ENCODE measurements at places on chromosomes 12 and 14.

DNA sequence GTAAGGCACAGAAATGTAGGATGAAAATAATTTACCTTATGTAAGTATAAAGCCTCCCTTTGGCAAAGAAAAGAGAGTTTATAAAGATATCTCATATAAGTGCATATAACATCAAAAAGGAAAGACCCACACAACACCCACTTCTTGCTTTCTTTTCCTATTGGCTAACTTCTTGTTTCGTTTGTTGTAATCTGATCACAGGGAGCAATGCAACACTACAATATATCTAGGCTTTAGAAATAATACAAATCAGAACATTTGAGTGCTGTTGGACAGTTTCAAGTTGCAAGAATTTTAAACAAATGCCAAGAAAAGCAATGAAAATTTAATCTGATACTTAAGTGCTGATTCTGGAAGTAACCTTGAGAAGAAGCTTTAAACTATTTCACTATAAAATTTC, 1.3 kb downstream of the FGD6 start:
- no peak for DNase-seq

DNA sequence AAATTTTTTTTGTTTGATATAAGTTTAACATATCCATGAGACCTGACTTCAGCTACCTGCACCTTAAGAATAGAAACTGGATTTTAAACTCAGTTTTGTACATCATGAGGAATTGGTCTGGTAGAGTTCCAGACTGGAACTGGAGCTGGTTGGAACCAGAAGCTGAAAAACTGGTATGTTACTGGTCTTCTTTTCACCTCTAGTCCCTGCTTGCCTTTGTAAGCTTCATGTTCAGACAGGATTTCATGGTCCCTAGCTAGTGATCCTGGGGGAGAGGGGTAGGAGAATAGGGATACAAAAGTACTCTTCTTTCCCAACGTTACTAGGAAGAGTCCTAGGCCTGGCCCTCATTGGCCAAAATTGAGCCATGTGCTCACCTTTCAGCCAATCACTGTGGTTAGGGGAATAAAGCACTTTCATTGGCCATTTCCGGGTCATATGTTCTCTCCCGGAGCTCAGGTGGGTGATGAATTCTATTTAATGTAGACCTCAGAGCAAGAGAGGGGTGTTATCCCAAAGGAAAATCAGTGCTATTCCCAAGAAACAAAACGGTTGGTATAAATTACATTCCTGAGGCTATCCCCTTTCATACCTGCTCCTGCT, 36.9 kb upstream of the APPL2 start:
- no peak for DNase-seq

- DNase-seq: no peak
These were observed 8.7 kb upstream of the SLC4A8 start for GRCh38 chr12:51415931-51416330.

DNA sequence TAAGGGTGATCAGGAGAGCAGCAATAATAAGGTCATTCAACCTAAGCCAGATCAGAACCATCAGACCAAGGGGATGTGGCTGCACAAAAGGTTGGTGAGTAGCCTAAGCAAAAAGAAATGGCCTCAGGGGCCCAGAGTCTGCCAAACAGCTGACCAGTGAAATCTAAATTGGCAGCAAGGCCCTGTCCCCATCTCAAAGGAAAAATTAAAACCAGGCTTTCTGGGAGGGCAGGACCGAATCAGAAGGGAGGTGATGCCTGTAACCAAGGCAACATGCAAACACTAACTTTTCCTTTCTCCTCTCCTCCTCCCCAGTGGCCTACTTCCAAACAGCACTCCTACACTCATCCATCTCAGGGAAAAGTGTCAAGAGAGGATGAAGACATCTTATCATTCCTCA, 256.4 kb downstream of the NUAK1 start:
- no peak for DNase-seq

GRCh38 chr14:50947446-50947845, 3.2 kb upstream of the PYGL start:
- DNase-seq: no peak

- peak; percentile 22 for DNase-seq
These were observed 519 bp downstream of the MORN3 start for GRCh38 chr12:121668750-121669520.

DNA sequence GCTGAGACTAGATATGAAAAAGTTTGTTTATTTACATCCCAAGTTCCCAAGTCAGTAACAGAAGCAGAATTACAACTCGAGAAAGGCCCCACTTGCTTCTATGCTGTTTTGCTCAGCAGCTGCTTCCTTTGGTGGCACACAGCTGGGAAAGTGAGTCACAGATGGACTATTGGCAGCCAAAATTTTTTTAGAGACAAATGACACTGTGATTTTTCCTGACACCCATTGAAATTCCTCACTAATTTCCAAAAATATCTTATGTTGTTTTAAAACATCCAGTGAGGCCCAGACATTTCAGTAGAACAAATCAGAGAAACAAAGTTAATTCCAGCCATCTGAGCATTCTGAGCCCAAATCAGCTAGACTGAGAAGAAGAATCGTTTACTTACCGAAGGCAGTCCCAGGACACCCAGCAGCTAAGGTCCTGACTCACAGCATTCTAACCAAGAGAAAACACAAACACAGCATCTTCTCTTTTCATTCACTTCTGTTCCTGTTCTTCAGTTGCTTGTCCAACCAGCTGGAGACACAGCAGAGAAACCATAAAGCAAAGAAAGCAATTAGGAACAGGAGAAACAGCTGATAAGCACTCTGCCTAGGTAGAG, 188.3 kb downstream of the DAD1 start:
- DNase-seq: no peak

GRCh38 chr14:21017528-21018245, 7.2 kb downstream of the NDRG2 start:
- no peak for DNase-seq

DNA sequence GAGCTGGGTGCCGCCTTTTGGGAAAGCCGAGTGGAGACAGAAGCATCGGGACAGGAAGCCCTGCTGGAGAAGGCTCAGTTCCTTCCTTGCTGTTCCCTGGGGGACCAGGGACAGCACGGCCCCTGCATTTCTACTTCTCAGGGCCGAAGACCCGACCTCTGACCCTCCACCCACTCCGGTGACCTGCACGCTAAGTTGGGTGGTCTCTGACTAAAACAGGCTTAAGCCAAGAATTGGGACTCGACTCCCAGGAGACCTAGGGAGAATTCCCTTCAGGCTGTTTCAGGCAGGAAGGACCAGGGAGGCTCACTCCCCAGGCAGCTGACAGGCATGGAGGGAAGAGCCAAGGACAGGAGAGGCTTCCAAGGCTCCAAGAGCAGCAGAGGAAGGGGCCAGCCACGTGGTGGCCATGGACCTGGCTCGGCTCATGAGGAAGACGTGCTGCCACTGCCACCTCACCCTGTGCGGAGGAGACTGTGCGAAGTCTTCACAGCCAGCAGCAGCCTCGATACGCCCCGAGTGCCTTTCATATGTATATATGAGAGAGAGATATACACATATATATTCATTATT, 43.9 kb downstream of the DCAF4 start:
- DNase-seq: no peak

GRCh38 chr12:11727133-11727664, 77.7 kb downstream of the ETV6 start:
- DNase-seq: peak; percentile 19

- DNase-seq: no peak
These were observed 42.1 kb upstream of the CHGA start for GRCh38 chr14:92880851-92881250.

- no peak for DNase-seq
These were observed 149.5 kb downstream of the ETV6 start for GRCh38 chr12:11798856-11799501.

DNA sequence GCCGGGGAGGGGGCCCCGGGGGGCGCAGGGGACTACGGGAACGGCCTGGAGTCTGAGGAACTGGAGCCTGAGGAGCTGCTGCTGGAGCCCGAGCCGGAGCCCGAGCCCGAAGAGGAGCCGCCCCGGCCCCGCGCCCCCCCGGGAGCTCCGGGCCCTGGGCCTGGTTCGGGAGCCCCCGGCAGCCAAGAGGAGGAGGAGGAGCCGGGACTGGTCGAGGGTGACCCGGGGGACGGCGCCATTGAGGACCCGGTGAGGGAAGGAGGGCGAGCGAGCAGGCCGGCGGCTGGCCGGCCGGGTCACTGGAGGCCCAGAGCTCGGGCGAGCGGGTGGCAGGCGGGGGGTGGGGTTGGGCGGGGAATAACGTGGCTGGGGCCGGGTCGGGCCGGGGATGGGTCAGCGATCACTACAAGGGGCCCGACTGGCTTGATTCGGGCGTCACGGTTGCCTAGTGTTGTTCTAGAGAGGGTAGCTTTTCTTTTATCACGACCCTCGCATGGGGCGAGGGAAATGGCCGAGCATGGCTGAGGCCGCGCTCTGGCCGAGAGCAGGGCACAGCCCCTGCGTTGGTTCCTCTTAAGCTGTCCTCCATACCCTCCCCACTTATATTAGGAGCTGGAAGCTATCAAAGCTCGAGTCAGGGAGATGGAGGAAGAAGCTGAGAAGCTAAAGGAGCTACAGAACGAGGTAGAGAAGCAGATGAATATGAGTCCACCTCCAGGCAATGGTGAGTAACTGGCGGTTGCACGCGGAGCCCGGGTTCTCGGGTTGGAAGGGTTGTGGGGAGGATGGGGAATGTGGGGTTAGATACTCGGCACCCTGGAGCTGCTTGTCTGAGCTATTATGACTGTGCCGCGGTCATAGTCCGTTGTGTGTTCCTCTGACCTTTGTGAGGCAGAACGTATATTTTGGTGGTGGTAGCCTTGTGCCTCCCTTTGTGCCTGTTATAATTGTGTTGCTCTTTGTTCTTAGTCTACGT, 603 bp downstream of the PABPN1 start:
- no peak for DNase-seq

DNA sequence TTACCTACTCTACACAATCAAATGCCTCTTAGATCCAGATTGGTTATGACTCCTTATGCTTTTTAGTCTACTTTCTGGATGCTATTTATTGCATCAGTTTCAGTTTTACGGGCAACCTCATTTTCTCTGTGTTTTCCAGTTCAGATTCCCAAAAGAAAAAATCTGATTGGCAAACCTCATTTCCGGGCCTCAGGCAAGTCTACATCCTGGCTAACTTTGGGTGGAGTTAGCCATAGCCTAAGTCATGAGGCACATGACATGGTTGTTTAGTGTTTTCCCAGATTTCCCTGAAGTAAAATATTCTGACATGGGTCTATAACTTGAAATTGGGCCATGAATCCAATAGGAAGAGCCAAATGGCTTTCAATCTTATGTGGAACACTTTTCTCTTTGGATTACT, 339.7 kb downstream of the NUAK1 start:
- no peak for DNase-seq

DNA sequence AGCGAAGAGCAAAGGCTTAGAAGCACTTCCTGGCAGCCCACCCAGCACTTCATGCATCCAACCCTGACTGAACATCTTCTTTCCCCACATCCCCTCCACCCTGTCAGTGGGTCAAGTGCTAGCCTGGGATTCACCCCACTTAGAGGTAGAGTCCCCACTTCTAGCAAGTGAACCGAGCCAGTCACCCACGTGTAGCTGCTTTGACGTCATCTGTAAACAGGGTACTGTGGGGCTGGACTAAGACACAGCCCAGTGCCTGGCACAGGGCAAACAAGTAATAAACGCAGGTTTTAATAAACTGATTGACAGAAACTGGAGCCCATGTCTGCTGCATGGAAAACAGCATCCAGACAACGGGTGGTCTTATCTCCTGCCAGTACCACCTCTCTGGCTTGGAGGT, 61.7 kb downstream of the ITPK1 start:
- DNase-seq: no peak

DNA sequence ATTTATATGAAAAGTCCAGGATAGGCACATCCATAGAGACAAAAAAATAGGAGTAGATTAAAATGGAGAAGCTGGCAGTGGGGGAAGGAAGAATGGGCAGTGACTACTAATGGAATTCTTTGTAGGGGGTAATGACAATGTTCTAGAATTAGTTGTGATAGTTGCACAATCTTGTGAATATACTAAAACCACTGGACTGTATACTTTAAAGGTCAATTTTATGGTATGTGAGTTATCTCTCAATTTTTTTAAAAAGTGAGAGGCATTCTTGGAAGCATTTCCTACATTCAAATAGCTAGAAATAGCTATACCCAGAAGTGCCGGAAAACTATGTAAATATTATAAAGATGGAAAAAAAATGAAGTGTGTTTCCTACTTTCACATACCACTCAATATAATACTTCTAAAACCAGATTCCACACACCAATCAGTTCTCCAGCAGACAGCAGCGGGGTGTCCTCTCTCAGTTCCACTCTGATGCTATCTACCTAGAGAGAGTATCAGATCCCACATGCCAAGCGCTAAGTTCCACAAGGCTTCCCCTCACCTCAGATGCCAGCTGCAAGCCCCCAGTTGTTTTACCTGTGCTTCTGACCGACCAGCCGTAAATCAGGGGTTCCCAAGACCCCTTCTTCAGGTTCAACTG, 41.7 kb upstream of the NID2 start:
- no peak for DNase-seq

- no peak for DNase-seq
These were observed 279.1 kb downstream of the AEBP2 start for GRCh38 chr12:19718401-19718800.

- peak; percentile 46 for DNase-seq
These were observed 18.8 kb upstream of the FLVCR2 start for GRCh38 chr14:75559451-75560222.

DNA sequence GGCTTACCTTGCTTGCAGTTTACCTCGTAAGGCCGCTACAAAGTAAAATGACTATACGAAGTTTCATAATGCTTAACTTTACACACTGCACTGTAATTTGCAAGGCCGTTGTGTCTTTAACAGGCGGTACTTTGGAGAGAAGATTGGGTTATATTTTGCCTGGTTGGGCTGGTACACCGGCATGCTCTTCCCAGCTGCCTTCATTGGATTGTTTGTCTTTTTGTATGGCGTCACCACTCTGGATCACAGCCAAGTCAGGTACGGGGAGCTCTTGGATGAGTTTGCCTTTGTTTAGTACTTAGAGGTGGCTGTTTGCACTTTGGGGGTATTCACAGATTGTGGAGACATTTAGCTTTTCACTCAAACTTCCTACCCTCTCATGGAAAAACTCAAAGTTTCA, 167.8 kb downstream of the SLC5A8 start:
- DNase-seq: no peak

DNA sequence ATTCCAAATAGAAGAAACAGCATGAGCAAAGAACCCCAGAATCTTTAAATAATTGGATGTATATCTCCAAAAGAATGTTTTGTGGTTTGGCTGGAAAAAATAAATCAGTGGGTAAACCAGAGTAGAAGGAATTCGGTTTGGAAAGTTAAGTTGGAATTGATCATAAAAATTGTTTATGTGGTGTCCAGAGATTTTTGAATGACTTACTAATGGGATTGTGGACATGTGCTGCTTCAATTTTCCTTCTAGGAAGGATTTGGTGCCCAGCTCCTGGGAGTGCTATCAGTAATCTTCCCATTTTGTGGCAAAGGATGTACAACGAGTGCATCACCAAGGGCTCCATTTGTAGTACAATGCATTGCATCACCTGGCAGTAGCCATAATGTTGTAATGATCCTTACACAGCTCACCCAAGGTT, 224.8 kb downstream of the SLC16A7 start:
- DNase-seq: no peak

- DNase-seq: no peak
These were observed 92.6 kb downstream of the NUMB start for GRCh38 chr14:73365727-73366126.

- no peak for DNase-seq
These were observed 5.3 kb upstream of the FOXN3 start for GRCh38 chr14:89422181-89422951.

Measured in activated T-helper 1 cell treated with anti-CD3 and anti-CD28 coated beads, Interleukin-2, amount 50 U/mL, for 16 hours (primary cell).